ENCODE measurements at places on chromosomes 2 and 18.
A peak's percentile ranks its signal among the peaks of the same experiment; 100 is the strongest.

DNA sequence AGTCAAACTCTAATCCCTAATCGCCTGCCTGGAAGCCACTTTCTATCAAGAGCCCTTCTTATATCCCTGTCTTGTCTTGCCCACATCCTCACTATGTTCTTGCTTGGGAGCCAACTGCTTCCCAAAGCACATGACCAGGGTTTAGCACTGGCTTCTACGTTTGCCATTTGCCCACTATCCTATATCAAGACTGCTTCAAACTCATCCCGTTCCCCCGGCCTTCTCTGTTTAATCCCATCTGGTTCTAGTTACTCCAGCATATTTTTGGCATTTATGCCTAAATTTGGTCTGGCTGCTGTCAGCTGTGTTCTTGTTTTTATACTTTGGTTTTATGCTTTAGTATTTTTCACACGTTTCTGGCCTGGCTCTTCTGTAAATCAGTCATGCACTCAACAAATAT lies 40.2 kb downstream of the POLR1A start:
- DNase-seq, result no peak

DNA sequence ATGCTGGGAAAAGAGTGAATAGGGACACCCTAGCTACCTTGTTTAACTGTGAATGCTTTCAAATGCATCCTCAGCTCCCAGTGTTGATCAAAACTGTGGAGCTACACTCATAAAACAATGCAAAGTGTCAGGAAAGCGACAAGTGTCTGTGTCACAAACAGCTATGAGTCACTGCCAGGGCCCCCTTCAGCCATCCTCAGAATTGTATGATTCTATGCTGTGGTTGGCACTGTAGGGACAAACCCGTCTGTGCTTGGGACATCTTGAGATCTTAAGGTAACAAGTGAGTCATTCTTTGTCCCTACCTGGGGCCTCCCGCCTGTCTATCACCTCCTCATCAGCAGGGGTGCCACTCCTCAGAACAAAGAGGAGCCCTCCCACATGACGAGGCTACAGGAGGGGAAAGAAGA lies 42.4 kb downstream of the KLF7 start:
- DNase-seq, result peak; percentile 65

- DNase-seq, result no peak
These were observed 728.5 kb upstream of the SLC8A1 start for GRCh38 chr2:41180387-41180786.

DNA sequence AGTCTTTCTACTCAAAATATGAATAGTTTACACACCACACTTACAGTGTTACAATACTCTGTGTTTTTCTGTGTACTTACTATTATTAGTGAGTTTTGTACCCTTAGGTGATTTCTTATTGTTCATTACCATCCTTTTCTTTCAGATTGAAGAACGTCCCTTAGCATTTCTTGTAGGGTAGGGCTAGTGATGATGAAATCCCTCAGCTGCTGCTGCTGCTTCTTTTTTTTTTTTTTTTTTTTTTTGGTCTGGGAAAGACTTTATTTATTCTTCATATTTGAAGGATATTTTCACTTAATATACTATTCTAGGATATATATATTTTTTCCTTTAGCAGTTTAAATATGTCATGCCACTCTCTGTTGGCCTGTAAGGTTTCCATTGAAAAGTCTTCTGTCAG lies 29.0 kb upstream of the SERPINB2 start:
- DNase-seq, result no peak

DNA sequence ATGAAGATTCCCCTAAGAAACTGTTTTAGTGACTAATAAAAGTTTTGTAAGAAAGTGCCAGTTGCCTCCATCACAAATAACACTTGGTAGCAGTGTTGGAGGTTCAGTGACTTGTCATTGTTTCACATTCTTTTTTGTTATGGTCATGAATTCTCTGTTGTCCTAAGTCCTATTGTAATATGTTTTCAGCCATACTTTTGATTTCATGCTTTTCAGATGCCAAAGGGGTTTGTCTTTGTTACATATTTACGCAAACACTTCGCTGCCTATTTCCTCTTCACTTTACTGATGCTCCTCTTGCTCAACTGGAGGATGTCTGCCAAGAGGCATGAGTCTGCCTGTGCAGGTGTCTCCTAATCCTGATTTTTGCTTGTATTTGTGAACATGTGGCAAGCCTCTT lies 66.6 kb downstream of the PHLPP1 start:
- no peak for DNase-seq

DNA sequence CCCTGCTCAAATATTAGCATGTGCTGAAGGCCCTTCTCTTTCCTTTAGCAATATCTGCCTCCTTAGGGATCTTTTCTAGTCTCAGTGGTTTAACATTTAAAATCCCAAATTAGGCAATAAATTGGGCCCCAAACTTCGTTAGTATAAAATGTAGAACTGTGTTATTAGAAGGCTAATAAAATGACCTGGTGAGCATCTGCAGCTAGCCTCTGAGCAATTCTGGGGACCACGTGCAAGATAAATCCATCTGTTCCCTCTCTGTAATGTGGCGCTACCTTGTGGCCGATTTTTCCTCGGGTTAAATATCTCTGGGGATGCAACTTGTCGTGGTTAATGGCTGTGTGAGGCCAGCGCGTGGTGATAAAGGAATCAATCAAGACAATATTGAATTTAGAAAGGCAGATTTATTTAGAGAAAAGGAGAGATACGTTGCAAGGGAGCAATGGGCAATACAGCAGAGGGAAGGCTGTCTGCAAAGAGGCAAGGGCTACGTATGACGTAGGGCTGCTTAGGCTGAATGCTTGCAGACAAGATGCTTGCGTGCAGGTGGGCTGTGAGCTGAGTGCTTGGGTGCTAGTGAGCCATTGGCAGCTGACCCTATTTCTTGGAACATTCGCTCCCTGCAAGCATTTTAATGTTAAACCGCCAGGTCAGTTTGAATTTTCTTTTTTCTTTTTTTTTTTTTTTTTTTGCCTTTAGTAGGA lies 18.5 kb upstream of the IL36G start:
- no peak for DNase-seq

- no peak for DNase-seq
These were observed 106.3 kb upstream of the GPC1 start for GRCh38 chr2:240329116-240329665.

GRCh38 chr18:80208620-80209019 lies 38.7 kb downstream of the PARD6G start:
- no peak for DNase-seq

DNA sequence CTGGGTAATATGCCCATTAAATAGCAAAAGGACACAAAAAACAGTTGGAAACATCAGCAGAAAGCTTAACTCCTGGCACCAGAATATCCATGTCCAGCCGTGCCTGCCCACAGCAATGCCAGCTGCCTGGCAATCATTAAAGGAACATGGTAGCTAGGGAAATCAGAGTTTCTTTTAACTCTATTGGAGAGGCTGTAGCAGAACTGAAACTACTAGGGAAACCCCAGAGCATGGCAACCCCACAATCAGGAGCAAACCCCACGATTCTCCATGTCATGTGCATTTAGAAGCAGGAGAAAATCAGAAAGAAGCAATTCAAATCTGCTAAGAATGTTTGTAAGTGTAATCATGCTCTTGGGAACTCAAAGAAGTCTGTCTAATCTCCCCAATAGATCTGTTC lies 409.0 kb upstream of the SMIM21 start:
- DNase-seq, result no peak

GRCh38 chr18:46660957-46661749 lies 4.1 kb upstream of the LOXHD1 start:
- DNase-seq, result no peak

DNA sequence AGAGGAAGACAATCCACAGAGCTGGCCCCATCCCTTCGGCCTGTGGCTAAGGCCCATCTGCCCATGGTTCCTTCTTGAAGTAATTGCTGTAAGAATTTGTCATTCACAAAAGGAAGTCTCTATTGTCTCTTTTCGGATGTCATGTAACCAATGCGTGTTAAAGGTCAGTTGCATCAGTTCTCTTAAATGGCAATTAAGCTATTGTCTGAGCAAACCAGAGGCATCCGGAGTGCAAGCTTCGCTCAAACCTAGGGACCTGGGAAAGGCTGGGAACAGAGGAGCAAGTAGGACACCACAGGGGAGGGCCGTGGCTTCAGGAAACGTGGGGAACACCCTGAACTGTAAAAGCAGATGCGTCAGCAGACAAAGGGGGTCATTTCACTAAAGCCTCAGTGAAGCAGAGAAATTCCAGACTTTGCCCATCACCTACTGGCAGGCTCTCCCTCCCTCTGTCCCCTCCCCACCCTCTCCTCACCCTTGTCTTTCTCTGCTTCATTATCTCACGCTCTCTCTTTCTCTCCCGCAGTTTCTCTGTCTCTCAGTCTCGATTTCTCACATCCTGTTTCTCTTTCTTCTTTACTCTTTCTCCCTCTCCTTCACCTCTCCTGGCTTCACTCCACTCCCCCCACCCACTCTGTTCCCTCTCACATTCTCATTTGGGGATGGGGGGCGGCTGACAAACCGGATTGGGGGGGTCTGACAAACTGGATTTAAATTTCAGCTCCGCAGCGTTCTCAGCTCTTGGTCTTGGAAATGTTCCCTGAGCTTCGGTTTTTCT lies 204.6 kb upstream of the TNP1 start:
- DNase-seq, result no peak

- no peak for DNase-seq
These were observed 104.6 kb upstream of the TEX51 start for GRCh38 chr2:126793885-126794613.

- DNase-seq, result no peak
These were observed 443.4 kb upstream of the LINC00305 start for GRCh38 chr18:64592246-64592645.

GRCh38 chr2:241853651-241854341 lies 4.9 kb downstream of the PDCD1 start:
- DNase-seq, result no peak

GRCh38 chr2:101329026-101329425 lies 20.5 kb upstream of the RNF149 start:
- no peak for DNase-seq

- no peak for DNase-seq
These were observed 65.6 kb downstream of the CYP26B1 start for GRCh38 chr2:72082021-72082601.

GRCh38 chr2:236659758-236660150 lies 90.1 kb downstream of the ACKR3 start:
- no peak for DNase-seq

DNA sequence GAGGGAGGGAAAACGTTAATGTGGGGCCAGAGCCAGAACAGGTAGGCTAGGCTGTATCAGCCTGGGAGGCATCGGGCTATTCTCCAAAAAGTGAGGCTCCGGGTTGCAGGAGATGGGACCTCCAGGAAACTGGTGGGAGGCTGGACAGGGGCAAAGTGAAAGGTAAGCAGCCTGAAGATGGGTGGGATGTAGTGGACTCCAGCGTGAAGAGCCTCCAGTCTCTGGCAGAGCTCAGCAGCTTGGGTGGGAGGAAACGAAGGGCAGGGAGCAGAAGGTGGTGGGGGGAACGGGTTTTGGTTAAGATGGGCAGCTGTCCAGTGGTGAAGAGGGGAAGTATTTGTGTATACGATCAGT lies 3.1 kb upstream of the EMX1 start:
- no peak for DNase-seq

- no peak for DNase-seq
These were observed 51.7 kb downstream of the SOS1 start for GRCh38 chr2:39069136-39069515.

DNA sequence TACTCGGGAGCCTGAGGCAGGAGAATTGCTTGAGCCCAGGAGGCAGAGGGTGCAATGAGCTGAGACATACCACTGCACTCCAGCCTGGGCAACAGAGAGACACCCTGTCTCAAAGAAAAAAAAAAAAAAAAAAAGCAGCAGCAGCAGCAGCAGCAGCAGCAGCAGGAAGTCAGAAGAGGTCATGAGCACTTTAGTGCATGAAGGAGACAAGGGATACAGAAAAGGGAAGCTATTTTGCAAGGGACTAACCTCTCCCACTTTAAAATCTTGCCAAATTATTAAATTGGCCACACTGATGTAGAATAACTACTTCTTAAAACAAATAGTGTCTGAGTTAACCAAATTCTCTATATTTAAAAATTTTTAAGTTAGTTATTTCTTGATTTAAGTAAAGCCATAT lies 113.4 kb upstream of the PDE1A start:
- no peak for DNase-seq

GRCh38 chr2:104412384-104412783 lies 441.5 kb upstream of the POU3F3 start:
- DNase-seq, result no peak

GRCh38 chr2:213119061-213119809 lies 32.2 kb downstream of the IKZF2 start:
- no peak for DNase-seq

- DNase-seq, result peak; percentile 17
These were observed 39.9 kb upstream of the DARS1 start for GRCh38 chr2:136025057-136025973.

DNA sequence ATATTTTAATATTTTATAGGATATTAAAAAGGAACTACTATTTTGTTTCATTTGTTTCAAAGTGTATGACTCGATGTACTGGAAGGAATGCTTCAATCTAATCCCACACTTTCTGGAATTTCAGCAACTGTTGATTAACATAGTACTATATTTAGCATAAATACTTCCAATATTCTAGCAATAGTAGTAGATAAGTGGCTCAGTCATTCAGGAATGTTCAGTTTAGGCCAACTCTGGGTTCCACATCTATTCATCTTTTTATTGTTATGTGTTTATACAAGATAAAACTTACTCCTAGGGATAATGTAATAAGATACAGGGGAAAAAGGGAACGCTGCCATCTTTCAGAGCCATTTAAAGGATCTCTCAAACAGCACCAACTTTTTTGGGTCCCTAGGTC lies 22.3 kb upstream of the ORC2 start:
- DNase-seq, result no peak

DNA sequence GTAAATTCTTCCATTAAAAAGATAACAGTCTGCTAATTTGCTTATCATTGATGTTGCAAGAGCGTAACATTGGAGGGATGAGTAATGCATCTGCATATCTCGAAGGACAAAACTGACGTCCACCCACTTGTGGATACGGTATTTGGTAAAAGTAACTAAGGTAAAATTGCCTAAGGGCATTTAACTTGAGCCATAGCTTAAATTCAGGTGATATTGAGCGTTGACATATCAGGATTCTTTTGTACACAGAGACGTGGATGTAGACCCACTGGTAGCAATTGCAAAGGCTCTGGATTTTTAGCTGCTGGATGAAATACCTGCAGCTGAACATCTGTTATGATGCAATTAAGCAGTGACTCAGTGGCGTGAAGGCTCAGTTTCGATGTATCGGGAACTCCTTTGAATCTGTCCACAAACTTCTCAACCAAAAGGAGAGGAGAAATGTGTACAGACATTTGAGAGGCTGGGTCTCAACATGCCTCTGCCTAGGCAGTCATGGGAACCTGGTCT lies 119.3 kb downstream of the SPTBN1 start:
- no peak for DNase-seq
